Right ventricle myocardium inferior (tissue), 1 donor: ENCODE measurements at places on chromosomes 5 and 9. TPM values are rescaled to one million over a fixed set of nuclear protein-coding genes. Genes with fewer than 3 reads are reported as not detected.

- DNase-seq: no peak
Measured at GRCh38 chr9:72156586-72156985, 7.3 kb downstream of the GDA start.

DNA sequence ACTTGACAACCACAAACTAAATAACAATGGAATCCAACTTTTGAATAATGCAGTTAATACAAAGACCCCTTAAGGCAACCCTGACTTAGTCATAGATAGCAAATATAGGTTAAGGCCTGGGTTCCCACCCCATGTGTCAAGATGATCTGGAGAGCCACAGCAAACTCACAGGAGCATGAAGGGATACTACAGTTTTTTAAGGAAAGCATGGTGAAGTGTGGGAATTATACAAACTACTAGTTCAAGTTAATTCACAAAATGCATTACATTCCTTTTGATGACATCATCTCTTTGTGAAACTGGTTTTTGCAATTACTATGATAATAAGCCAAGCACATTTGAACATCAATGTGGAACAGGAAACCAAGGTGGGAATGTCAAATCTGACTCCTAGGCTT is 50.6 kb downstream of the LHFPL2 start:
- no peak for DNase-seq

DNA sequence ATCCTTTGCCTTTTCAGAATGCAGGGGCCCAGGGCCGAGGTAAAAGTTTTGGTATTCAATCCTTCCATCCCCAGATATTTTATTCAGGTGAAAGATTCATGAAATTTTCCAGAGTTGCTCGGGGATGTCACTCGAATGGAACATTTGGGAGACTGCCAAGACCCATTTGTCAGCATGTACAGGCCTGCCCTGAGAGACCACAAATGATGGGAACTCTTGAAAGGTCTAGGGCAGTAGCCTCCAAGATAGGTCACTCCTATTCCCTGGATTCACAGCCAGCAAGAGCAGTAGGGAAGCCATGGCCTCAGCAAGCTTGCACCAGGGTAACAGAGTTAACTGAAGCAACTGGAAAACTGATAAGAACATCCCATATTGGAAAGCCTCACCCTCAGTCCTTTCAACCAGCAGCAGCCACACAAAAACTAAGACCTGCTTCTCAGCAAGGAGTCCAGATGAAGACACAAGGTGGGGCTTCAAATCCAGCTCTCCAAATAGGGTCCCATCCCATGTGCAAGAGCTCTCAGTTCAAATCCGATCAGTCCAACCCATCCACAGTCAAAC is 12.5 kb downstream of the CARD6 start:
- DNase-seq: no peak

GRCh38 chr5:125987677-125988255 is 435.4 kb upstream of the GRAMD2B start:
- DNase-seq: no peak

DNA sequence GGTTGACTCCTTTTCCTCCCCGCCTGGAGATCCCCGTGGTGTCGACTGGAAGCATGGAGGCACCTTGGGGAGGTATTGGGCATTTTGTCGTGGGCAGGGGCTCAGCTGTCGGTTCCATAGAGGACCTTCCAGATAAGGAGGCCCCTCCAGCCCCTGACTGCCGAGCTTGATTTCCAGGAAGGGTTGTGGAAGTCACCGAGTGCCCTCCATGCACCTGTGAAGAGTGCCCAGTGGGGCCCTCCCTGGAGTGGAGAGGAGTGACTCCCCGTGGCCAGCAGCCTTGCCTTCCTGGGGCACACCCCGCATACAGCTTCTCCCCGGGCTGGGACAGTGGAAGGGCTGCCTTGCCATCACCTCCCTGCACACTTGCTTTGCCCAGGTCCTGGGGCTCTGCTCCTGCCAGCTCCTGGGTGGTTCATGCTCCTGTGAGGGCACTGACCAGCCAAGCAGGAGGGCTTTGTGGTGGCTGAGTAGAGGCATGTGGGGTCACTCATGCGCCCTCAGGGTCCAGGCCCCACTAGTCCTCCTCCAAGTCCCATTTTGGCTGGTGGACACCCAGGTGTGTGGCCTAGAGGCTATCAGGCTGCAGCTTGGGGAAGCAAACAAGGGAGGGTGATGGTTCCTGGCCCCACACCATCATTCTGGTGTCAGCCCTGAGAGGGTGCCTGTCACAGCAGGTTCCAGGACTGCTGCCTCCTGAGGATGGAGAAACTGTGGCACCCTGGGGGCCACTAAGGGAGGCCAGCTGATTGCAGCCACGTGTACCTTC is 133.0 kb downstream of the WNK2 start:
- no peak for DNase-seq

DNA sequence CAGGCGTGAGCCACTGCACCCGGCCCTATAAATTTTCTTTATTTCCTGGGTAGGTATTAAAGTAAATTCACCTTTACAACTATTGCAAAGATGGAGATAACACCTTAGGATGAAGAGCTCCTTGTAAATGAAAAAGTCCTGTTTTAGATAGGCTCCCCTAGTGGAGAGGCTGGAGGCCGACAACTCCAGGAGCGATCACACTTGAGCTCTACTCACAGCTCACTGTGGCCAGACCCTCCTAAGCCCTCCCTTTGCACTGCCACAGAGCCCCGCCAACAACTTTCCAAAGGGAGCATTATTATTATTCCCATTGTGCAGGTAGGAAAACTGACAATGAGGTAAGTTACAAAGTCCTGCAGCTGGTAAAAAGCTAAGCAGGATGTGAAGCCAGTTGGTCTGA is 139.1 kb upstream of the ERCC6L2 start:
- no peak for DNase-seq

DNA sequence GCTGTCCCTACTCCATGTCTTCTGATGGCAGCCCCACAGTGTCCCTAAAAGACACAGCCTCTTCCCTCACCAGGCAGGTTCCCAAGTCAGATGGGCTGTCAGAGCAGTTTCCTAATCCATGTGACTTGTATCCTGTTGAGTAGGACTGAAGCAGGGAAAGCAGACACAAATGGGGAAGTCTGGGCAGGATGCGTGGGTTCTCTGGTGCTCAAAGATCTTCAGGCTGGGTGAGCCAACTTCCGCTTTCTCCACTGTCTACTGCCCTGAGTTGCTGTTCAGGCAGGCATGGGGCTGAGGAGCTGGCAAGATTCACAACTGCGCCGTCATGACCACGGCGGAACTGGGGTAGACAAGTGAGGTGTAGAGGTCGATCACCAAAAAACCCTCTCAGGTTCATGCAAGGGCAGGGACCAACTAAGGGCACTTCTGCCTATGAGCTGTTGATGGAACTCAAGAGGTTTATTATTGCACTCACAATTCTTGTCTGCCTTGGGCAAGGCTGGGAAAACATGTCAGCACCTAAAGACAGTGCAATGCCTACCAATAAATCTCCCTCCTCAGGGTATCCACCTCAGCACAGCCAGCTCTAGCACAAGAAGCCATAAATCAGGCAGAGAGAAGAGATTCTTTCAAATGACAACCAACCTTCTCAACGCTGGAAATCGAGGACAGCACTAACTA is 83.4 kb downstream of the RAPGEF1 start:
- peak; percentile 91 for DNase-seq

GRCh38 chr5:156340893-156341292 is 13.9 kb downstream of the SGCD start:
- no peak for DNase-seq

DNA sequence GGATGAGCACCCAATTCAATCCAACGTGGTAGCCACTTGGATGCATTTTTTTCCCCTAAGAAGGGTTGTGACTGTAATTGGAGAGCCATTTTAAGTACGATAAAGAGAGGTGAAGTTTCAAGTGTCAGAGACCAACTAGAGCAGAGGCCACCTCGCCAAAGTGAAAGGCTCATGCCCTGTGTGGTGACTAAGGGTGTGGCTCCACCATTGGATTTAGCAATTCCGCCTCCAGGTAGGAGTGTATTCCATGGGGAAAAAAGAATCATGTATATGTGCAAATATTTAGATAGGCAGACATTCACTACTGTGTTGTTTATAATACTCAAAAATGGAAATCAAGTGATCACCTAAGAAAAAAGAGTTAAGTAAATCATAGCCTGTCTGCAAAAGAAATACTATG is 53.1 kb upstream of the S1PR3 start:
- no peak for DNase-seq

DNA sequence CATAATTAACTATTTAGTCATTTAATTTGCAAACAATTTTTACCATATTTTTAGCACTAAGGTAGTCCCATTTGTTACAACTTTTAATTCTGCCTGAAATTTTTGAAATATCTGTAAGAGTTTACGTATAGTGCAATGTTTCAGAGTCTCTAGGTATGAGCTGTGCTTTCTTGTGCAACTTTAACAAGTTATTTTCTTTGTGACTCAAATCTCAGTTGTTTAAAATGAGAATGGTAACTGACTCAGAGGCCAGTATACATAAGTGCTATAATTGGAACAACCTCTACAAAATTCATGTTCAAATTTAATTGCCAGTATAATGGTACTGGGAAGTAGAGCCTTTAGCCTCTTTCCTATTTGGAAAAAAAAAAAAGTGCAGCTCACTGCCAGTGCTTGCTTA is 14.2 kb upstream of the ZNF883 start:
- no peak for DNase-seq

DNA sequence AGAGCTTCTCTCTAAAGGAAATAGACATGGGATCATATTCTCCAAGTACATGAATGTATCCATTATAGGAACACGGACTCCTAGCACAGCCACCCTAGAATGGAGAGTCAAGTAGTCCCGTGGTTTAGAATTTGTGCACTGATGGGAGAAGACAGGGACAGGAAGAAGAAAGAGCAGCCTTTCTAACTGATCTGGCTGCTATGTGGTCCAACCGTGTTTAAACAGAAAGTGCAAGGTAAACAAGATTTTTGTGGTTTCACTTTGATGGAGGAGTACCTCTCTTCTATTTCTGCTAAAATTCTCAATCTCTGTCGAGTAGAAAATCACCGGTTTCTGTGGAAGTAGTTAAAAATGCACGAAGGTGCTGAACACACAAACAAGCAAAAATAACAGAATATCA is 171.3 kb downstream of the ST8SIA4 start:
- DNase-seq: no peak

GRCh38 chr5:93735378-93735777 is 6.0 kb downstream of the POU5F2 start:
- no peak for DNase-seq

- DNase-seq: no peak
Measured at GRCh38 chr9:35745569-35745968, 3.5 kb downstream of the GBA2 start.

DNA sequence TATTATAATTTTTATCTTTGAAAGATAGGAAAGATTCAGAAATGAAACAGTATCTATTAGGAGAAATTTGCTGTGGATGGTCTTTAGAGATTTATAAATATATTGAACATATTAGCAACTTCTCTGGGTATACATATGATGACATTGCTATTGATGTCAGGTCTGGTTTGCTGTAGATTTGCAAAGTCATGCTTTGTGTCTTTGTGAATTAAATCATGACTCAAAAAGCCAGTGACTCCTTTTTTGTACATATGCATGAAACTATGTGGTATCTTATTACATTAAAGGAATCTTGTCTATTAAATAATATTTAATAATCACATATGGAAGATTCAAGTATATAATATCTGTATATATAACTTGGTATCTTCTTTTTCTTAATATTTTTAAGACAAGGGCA is 141.9 kb downstream of the ST8SIA4 start:
- DNase-seq: no peak

GRCh38 chr9:15549611-15550010 is 3.2 kb upstream of the CCDC171 start:
- DNase-seq: no peak

GRCh38 chr9:30996761-30997160 is 1387.7 kb upstream of the ACO1 start:
- DNase-seq: no peak

DNA sequence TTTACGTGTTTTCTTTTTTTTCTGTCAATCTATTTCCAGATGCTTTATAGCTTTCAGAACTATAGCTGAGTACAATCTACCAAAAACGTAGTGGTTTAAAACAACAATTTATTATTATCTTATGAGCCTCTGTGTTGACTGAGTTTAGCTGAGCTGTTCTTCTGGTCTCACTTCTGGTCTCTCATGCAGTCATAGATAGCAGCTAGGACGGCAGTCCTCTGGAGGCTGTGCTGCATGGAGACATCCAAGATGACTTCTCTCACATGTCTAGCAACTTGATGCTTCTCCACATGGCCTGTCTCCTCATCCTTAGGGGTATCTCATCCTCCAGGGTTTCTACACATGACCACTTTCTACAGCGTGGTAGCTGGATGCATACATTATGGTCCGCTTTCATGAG is 22.0 kb upstream of the RAD23B start:
- no peak for DNase-seq

- DNase-seq: no peak
Measured at GRCh38 chr5:152427721-152428120, 22.6 kb upstream of the NMUR2 start.

DNA sequence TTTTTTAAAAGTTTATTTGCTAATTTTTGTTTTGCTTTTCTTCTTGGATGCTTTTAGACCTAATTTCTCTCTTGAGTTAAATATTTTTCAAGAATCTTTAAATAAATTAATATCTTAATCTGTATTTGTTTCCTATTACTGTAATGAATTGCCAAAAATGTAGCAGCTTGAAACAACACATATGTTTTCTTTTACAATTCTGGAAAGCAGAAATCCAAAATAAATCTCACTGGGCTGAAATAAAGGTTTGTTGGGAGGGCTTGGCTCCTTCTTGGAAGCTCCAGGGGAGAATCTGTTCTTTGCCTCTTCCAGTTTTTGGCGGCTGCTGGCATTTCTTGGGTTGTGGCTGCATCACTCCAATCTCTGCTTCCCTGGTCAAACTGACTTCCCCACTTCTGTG is 658.1 kb upstream of the ARRDC3 start:
- no peak for DNase-seq

The PCDHGB1 gene
- total RNA-seq: 6.7 TPM

The LHX3 gene
- not detected for total RNA-seq

The ADAMTS13 gene
- 3.6 TPM for total RNA-seq

The SLC6A19 gene
- not detected for total RNA-seq

The PCDHB16 gene
- 2.5 TPM for total RNA-seq

The BHMT2 gene
- 8.9 TPM for total RNA-seq

The MAMDC2 gene
- total RNA-seq: 10.8 TPM

The C5orf52 gene
- not detected for total RNA-seq
